ENCODE measurements at places on chromosomes 2 and 18.

- DNase-seq, result no peak
Observed at GRCh38 chr18:76521417-76522121, 26.5 kb upstream of the ZNF516 start.

DNA sequence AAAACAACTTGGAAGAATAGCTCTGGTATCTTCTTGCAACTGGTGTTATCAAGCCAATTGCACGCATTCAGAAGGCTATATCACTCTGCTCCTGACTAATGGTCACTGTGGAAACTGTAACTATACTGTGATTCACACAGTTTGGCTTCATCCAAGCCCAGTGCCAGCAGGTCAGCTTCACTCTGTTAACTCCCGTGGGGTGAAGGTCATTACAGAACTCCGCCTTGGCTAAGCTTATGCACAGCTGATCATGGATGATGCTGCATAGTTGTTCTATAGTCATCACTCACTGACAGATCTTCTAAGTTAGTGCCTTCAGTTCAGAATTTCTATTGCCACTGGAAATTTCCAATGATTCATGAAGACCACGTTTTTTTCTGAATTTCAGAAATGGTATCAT is 497.2 kb upstream of the NETO1 start:
- peak; percentile 11 for DNase-seq

DNA sequence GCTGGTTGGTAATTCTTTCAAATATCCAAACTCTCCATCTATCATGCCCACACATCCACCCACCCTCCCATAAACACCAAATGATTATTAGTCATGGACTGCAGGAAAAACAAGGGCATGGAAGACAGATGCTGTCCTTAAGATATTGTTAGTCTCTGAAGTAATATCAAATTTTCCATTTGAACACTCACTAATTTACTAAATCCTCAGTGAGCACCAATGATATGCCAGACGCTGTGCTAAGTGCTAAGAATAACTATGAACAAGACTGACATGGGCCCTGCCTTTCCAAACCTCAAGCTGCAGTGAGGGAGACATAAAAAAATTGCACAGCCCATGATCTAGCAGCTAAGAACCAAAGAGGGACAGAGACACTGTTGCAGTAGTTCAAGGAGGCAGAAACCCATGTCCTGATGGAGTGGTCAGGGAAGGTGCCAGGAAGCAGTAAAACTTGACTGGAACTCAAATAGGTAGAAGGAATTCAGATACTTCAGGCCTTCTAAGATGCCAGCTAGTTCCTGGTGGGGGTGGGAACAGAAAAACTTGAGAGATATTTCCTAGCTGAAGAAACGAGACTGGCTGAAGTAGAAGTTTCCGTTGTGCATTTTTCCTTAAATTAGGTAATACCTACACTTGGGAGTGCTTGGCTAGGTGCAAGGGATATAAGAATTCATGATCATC is 182.1 kb downstream of the OSR1 start:
- DNase-seq, result no peak

GRCh38 chr18:56358608-56359280 is 279.6 kb downstream of the TXNL1 start:
- DNase-seq, result no peak

GRCh38 chr2:64594226-64594989 is 59.3 kb downstream of the SERTAD2 start:
- no peak for DNase-seq

DNA sequence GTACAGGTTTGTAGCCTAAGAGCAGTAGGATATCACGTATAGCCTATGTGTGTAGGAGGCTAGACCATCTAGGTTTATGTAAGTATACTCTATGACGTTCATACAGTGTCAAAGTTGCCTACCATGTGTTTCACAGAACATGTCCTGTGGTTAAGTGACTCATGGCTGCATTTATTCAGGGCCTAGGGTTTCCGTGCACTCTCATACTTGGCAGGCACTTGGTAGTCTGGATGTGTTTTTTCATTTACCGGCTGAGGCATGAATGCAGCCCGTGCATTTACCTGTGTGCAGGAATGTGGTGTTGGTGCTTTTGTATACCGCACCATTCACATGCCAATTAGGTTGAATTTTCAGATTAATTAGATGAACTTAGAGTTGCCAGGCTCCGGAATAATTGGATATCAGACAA is 43.4 kb downstream of the MYL12B start:
- peak; percentile 78 for DNase-seq

DNA sequence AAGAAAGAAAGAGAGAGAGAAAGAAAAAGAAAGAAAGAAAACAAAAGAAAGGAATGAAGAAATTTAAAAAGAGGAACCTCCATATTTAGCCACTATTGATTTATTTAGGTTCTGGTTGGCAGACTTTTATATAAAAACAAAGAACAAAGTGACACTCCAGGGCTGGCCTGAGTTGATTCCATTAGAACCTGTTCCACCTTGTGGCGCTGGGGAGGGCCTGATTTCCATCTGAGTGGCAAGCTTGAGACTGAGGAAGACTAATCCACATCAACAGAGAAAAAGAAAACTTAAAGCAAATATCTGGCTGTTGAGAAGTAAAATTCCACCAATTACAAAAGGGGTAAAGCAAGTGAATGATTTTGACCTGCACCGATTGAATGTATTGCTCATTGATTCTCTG is 345.3 kb downstream of the EN1 start:
- DNase-seq, result no peak

DNA sequence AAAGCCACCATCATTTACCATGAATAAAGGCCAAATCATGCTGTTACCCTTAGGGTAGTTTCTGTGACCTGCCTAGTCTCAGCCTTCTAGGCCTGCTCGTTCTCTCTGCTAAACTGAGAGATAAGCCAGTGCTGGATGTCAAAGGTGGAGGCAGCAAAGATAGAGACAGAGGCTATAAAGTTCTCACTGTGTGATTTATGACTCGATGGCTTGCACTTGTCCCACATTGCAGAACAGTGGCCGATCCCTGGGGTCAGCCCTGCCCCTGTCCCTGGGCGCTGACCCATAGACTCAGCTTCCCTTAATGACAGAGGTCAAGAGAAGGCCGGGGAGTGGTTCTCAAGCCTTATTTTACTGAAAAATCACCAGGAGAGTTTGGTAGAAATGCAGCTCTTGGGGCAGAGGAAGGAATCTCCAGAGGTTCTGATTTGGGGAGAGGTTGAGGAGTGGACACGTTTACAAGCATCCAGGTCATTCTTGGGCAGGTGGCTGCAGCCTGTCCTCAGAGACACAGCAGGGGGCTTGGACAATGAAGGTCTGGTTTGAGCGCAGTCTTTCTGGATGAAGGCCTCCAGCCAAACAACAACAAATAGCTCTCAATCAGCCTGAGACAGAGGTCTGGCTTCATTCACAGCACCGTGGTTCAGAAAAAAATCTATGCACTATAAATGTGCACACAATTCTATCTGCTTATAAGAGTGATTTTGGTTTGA is 143.5 kb downstream of the ACKR3 start:
- no peak for DNase-seq

GRCh38 chr2:100938031-100939026 is 63.8 kb upstream of the RPL31 start:
- no peak for DNase-seq

GRCh38 chr18:28183418-28184078 is 6.6 kb upstream of the CDH2 start:
- no peak for DNase-seq

GRCh38 chr2:210548878-210549384 is 7.5 kb upstream of the CPS1 start:
- DNase-seq, result no peak

- no peak for DNase-seq
Observed at GRCh38 chr2:19494241-19494640, 135.8 kb upstream of the OSR1 start.

DNA sequence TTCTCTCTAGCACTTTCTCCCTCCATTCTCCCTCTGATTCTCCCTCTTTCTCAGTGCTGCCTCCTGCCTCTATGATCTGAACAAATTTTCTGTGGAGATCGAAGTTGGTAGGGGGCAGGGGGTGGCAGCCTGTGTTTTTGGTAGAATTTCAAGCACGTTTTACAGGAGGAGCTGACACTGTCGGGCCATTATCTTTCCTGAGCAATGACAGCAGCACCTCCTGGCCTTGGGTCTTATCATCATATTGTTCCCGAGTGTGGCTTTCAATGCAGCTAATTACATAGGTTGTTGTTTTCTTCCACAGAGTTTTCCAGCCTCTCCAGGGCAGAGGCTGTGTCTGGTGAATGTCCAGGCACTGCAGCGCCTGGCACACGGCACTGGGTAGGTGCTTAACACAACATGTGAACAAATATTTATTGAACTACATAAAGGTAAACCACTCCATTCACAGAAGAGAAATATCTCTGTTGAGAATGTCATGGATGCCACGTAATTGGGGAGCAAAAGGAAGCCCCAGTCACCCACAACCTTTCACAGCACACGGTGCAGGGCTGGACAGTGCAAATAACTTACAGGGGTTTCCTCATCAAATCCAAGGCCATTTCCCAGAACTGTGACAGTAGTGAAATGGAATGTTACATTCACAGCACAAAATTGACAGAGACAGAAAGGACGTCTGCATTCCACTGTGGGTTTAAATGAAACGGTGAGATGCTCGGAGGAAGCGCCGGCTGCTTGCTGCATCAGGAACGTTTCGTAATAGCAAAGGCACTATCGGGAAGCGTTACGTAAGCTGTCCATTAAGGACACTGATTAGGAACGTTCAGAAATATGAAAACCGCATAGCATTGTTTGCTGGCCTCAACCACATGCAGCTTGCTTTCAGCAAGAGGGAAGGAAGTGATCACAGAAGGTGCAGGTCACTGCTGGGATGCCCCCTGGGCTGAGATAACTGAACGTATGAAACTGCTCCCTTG is 6.5 kb upstream of the KCNG2 start:
- DNase-seq, result peak; percentile 98

GRCh38 chr2:128422571-128422970 is 103.9 kb upstream of the HS6ST1 start:
- peak; percentile 73 for DNase-seq

DNA sequence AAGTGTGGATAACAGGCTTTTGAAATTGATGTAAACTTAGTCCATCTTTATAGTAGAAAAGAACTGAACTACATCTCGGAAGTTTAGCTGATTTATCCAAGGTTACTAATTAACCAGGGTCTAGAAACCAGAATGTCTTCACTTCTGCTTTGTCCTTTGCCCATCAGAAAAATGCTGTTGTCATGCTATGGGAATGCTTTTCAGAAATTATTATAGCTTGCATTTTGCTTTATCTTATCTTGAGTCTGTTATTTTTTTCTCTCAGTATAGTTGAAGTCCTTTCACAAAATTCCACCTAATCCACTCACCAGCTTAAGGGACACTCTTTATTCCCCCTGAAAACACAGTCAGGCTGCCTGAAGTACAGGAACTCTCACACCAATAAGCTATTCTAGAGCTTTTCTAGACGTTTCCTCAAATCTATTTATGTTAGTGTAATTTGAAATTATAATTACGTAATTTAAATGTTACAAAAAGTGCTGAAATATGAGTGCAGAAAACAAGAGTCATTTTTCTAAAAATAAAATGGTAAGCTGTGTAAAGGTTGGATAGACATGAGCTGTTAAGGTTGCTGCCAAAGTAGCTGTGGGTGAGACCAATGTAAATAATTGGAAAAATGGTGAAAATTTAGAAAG is 456.3 kb downstream of the TGIF1 start:
- no peak for DNase-seq

DNA sequence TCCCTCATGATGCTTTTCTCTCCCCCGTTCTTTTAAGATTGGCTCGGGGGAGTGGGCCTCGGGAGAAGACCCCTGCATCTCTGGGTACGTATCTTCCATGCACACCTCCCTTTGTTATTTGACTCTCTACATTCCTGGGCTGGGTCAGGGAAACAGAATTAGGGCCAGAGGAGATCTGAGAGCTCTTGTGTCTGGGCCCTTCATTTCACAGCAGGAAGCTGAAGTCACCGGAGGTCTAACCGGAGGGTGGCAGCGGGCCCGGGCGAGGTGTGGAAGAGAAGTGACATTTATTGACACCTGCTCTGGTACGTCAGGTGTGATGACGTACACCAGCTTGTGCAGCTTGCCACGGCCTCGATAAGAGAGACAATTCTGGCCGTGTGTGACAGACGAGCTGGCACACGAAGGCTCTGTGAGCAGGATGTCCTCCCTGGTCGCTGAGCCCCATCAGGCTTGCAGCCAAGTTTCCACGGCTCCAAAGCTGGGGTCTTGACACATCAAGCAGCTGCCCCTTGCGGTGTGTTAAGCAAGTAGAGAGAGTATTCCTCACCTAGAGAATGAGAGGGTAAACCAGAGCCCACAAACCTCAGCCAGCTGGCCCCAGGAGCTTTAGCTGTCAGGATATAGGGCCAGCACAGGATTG is 30.4 kb downstream of the TOGARAM2 start:
- DNase-seq, result no peak

DNA sequence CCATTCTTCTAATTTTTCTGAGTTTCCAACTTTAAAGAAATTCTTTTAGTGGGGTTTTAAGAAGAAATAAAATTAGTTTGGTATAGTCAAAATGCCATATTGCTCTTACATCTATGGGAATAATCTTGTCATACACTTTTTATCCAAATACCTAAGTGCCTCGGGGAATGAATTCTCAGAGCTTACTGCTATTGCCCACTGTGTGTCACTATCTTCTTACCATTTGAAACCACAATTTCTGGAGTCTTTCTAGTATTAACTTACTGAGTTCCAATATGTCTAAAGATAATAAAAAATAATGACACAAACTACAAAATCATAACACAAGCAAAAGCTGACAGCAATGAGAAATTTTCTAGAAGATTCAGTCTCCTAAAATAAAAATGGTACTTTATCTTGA is 23.7 kb upstream of the DNAH6 start:
- no peak for DNase-seq

GRCh38 chr18:32607816-32608215 is 137.1 kb upstream of the GAREM1 start:
- no peak for DNase-seq

DNA sequence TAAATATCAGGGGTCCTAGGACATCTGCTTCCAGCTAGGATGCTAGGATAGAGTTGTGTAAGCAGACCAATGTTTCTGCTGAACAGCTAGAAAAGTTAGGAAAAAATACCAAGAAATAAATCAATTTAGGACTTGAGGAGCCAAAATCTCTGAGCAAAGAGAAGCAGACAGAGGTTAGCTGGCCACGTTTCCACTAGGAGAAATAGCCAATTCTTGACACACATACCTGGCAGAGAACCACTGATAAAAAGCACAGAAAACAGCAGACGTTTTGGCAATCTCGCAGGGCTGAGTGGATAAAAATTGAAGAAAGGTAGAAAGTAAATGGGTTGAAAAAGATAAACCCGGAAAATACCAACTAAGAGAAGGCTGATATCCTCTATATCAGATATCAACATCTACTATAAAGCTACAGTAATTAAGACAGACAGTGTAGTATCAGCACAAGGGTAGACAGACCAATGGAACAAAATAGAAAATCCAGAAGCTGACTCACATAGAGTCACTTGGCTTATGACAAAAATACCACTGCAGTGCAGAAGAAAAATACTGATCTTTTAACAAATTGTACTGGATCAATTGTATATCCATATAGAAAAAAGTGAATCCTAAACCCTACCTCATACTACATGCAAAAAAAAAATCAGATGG is 306.1 kb upstream of the KLHL29 start:
- no peak for DNase-seq

GRCh38 chr2:70412294-70413070 is 110.6 kb upstream of the FAM136A start:
- no peak for DNase-seq

- no peak for DNase-seq
Observed at GRCh38 chr2:127048969-127049897, 57.7 kb downstream of the BIN1 start.

GRCh38 chr2:145757503-145758246 is 1237.8 kb upstream of the ZEB2 start:
- DNase-seq, result no peak

- DNase-seq, result no peak
Observed at GRCh38 chr2:35443087-35443486, 912.5 kb upstream of the CRIM1 start.

GRCh38 chr2:184031402-184032147 is 566.8 kb upstream of the ZNF804A start:
- DNase-seq, result no peak
